ENCODE measurements at places on chromosomes 7 and 10. TPM values are rescaled to one million over a fixed set of nuclear protein-coding genes. Genes with fewer than 3 reads are reported as not detected.

The CLRN3 gene
- not detected for total RNA-seq

The OR9A2 gene
- total RNA-seq = not detected

The PIP gene
- not detected for total RNA-seq

The CHST3 gene
- 3.5 TPM for total RNA-seq

The ACTR3C gene
- total RNA-seq = not detected

The HEPACAM2 gene
- total RNA-seq = not detected

The EBF3 gene
- 23.6 TPM for total RNA-seq

The DNAJB9 gene
- total RNA-seq = 65.9 TPM

The AOC1 gene
- total RNA-seq = 0.21 TPM

The ADRA2A gene
- total RNA-seq = 0.24 TPM

The RPS24 gene
- total RNA-seq = 2,942 TPM

The NPSR1 gene
- total RNA-seq = not detected

The ADAP1 gene
- total RNA-seq = 5.5 TPM

DNA sequence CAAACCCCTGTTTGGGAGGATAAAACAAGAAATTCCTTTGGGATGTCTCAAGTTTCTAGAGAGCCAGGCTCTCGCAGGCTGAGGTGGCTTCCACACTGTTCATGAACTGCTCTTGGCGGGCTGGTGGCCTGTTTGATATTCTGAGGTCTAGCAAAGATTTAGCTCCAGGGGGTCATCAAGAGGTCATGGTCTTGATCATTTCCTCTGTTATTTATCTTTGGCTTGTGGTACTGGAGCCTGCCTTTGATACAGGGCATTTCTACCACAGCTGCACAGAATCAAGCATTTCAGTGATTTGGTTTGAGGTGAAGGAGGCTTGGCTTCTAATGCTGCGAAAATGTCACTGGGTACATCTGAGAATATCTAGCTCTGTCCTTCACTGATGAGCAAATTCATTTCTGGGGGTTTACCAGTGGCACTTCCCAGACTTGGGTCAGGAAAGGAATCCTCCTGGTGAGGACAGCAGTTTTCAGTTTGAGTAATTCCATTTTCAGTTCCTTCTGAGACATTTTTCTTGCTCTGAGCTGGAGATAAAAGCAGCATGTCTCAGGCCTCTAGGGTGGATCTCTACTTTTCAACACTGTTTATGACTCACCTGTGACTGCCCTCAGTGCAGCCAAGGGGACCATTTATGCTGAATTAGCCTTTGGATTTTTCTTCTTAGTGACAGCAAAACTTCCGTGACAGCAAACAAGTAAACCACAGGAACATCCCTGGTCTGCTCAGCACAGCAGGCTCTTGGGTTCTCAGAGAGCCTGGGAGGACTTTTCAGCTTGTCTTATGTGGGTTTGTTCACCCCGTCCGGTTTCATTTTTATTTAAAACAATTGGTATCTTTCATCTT lies 312.0 kb downstream of the RNLS start:
- no peak for DNase-seq

GRCh38 chr7:133828906-133829305 lies 298.2 kb upstream of the LRGUK start:
- no peak for DNase-seq

GRCh38 chr10:129706523-129706922 lies 239.5 kb downstream of the MGMT start:
- no peak for DNase-seq

DNA sequence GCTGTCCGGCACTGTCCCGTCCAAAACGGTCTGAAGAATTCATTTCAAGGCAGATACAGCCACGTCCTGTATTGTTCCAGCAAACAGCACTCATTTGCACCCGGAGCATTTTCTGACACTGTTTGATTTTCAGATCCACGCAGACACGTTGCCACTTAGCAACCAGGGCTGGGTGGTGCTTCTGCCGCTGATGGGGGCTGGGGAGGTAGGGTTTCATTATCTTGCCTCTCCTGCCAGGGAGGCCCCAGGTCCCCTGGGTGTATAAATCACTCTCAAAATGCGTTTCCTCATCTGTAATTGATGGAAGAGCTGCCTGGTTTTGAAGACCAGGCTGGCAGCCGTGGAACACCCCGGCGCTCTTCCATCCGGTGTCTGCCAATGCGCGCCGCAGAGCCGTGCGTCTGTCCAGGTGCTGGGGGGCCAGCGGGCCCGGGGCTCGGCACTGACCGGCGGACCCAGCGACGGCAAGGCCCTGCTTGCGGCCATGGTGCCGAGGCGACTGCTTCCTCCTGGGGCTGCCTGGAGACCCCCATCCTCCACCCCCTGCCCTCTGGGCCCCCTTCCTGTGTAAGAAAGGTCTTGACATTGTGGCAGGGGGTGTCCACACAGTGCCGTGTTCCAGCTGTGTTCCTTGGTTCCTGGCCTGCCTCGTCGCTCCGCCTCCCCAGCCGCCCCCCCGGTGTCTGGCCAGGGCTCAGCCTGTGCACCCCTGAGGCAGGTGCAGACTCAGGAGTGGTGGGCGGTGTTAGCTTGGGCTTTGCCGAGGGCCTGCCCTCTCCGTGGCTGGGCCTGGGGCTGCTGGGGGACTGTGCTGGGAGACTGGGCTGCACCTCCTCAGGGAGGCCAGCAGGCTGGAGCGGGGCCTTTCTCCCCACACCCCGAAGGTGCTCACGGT lies 16.6 kb downstream of the ADGRA1 start:
- DNase-seq = no peak

DNA sequence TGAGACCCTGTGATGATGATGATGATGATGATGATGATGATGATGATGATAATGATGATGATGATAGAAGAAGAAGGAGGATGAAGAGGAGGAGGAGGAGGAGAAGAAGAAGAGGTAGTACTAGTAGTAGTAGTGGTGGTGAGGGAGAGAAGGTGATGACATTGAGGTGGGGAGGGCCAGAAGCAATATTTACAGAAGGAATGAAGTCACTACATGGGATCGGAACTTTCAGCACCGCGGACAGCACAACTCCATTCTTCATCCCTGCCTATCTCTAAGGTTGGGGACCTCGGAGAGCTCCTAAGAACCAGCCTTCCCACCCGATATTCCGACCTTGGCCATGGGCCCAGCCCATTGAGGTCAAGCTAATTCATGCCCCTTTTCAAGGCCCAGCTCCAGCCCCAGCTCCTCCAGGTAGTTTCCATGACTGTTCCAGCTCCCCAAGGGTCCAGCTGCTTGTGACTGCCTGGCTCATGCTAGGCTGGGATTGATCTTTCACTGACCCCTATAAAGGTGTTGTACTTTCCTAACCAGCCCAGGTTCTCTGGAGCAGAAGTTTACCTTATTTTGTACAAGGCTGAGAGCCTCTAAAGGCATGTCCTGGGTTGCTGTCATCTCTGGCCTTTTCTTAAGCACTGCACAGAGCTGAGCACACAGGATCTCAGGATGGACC lies 10.3 kb downstream of the CRHR2 start:
- DNase-seq = peak; percentile 51

DNA sequence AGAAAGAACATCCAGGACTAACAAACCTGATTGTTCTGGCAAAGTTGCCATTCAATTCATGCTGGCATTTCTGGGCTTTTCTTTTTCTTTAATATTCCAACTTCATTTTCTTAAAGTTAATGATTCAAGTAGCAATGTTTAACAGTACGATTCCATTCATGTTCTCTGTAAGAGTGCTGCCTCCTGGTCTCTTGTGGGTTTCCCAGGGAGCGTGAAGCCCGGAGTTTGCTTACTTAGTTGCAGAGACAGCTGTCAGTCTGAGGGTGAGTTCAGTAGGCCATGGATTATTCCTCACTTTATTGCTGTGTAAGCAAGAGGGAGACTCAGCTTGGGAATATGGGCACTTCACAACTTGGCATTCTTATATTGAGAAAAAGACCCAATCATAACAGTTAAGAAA lies 142.2 kb downstream of the TWIST1 start:
- no peak for DNase-seq

GRCh38 chr7:28203508-28204240 lies 23.1 kb upstream of the JAZF1 start:
- DNase-seq = no peak

- no peak for DNase-seq
Observed at GRCh38 chr7:50492770-50493519, 42.8 kb upstream of the FIGNL1 start.

GRCh38 chr7:93799750-93800357 lies 90.7 kb downstream of the TFPI2 start:
- peak; percentile 69 for DNase-seq

GRCh38 chr10:117320050-117320665 lies 55.1 kb downstream of the PDZD8 start:
- peak; percentile 41 for DNase-seq

- no peak for DNase-seq
Observed at GRCh38 chr7:10474048-10474447, 499.6 kb upstream of the PHF14 start.

- no peak for DNase-seq
Observed at GRCh38 chr7:44519546-44519945, 21.6 kb downstream of the NPC1L1 start.

DNA sequence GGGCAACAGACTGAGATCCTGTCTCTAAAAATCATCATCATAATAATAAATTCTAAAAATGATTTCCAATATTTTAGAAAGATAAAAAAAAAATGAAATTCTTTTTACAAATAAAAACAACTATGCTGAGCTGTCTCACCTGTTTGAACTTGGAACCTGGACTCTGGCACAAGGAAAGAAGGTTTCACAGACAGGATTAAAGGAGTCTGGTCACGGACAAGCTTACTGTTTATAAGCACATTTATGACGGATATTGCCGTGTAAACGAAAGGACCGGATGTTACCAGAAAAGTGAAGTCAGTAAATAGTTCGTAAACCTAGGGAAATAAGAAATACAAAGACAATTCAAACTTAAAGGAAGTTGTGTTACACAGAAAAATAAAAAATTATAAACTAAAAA lies 70.2 kb downstream of the KIAA1549 start:
- DNase-seq = no peak

DNA sequence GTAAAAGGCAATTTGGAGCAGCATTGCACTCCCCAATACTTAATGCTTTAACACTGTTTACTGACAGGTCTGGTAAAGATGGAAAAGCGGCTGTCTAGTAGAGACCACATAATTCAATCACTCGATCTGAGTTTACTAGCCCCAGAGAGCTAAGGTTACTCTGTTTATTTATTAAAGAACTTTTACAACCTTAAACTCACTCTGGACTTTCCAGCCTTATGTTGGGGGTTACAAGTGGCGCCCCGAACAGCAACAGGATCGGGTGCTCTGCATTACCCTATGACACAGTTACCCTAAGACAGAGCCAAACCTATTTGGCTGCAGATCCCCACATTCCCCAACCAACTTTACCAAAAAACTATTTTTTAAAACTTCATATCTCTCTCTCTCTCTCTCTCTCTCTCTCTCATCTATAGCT lies 43.9 kb downstream of the MRPS24 start:
- DNase-seq = no peak

DNA sequence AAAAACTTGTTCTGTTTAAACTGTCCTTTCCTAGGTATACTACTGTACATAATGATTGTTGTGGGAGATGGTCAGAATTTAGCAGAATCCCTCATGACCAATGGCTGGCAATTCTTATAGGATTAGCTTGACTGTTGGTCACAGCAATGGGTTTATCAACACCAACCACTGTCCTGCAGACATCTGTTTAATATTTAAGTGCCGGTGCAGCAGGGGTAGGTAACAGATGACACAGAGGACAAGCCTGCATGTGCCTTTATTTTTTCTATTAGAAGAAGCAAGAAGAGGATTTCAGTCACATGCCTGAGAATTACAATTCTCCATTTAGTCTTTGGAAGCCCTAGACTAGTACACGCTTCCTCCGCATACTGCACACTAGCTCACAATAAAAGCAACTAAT lies 48.4 kb downstream of the CCDC6 start:
- no peak for DNase-seq

DNA sequence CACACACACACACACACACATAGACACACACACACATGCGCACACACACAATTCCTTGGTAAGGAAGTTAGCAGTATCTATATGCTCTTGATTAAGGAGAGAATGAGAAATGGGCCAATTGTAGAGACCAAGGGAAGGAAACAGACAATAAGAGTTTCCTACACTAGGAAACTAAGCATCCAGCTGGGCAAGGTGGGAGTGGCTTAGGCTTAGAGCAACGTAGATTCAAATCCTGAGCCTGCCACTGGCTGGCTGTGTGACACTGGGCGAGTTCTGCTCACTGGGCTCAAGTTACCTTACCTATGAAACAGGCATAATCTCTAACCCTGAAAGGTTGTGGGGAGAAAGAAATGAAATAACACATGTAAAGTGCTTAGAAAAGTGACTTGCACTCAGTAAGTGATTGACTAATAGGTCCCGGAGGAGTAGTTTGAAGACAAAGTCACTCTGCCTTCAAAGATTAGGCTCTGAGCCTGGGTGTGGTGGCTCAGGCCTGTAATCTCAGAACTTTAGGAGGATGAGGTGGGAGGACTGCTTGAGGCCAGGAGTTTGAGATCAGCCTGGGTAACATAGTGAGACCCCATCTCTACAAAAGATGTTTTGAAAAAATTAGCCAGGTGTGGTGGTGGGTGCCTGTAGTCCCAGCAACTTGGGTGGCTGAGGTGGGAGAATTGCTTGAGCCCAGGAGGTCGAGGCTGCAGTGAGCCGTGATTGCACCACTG lies 701.4 kb downstream of the PARD3 start:
- no peak for DNase-seq

DNA sequence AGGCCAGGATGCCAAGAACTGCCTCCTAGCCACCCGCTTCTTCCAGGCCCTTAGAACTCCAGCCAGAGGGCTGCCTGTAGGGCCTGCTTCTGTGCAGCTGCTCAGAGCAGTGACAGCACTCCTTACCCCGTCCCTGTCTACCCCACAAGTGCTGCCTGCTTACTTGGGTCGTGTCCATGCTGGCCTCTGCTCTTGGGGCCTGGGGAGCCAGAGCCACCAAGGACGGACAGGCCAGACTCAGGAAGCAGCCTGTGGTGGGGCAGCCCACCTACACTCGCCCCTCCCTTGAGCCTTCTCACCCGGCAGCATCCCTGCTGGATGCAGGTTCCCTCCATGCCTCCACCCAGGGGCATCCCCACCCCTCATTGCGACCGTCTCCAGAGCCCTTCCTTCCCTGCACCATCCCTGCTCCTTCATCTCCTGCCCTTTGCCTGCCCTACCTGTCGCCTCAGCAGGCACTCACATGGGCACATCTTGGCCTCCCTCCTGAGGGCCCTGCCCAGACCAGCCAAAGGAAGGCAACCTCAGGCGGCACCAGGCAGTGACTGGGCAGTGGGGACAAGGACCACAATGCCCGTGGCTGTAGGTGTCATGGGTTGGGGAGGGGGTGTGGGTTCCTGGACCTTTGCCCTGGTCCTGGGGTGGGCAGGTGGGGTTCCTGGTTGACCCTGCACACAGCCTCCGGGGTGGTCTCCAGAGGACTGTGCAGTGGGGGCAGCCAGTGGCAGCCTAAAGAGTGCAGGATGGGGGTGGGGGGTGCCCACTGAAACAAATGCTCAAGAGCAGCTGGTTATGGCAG lies 78.0 kb upstream of the TNS3 start:
- no peak for DNase-seq

GRCh38 chr10:4103603-4104002 lies 318.6 kb upstream of the KLF6 start:
- no peak for DNase-seq

DNA sequence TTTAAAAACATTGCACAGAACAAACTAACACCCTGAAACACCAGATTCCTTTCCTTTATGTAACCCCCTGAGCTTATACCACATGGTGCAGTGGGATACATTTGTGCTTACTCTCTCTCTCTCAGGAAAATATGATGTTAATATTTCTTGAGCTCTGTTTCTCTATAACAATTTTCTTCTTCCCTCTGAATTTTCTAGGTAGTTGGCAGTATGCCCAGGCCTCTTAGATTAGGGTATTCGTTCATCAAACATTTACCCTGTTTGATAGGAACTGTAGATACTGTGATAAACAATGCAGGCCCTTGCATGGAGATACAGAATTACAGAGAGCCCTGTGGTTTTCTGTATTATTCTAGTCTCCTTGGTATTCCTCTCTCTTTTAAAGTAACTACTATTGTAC lies 567.8 kb downstream of the IPMK start:
- DNase-seq = no peak
